KBM-7 (cell line): ENCODE measurements at places on chromosomes 16 and 17.
A peak's percentile ranks its signal among the peaks of the same experiment; 100 is the strongest.

- DNase-seq = no peak
These were observed 6.1 kb upstream of the CDK5RAP3 start for GRCh38 chr17:47964856-47965255.

GRCh38 chr16:24156777-24157176, 99.4 kb upstream of the CACNG3 start:
- DNase-seq = no peak

DNA sequence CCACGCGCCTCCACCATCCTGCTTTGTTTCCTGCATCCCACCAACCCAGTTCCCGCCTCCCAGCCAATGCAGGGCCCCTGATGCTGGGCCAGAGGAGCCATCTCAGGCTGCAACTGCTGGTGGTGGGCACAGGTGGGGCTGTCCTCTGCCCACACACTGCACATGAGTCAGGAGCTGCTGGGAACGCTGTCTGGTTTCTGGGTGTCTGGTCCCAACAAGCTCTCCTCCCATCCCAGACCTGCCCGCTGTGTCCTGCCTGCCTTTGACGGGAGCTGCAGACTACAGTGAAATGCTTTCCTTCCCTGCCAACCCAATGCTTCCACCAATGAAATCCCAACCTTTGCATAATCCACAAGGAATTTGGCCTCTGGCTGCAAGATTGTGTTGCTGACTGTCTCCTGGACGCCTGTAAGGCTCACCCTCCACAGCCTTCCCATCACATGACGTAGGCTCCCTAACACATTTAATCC, 98.9 kb downstream of the N4BP1 start:
- DNase-seq = no peak

GRCh38 chr16:88522276-88522949, 47.8 kb upstream of the ZC3H18 start:
- no peak for DNase-seq

GRCh38 chr17:42291129-42291528, 2.8 kb downstream of the STAT5A start:
- DNase-seq = no peak

DNA sequence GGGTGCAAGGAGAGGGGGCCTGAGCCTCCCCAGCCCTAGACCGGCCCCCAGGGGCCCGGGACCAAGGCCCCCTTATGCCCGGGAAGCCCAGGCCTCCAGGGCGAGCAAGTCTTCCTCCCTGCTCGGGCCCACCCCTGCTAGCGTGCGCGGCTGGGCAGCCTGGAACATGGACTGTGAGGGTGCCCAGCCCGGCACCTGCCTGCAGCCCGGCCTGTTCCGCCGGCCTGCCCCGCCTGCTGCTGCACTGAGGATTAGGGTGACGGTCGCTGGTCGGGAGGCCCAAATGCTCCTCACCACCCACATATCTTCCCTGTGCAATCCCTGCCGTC, 6.0 kb downstream of the HS3ST6 start:
- DNase-seq = no peak

DNA sequence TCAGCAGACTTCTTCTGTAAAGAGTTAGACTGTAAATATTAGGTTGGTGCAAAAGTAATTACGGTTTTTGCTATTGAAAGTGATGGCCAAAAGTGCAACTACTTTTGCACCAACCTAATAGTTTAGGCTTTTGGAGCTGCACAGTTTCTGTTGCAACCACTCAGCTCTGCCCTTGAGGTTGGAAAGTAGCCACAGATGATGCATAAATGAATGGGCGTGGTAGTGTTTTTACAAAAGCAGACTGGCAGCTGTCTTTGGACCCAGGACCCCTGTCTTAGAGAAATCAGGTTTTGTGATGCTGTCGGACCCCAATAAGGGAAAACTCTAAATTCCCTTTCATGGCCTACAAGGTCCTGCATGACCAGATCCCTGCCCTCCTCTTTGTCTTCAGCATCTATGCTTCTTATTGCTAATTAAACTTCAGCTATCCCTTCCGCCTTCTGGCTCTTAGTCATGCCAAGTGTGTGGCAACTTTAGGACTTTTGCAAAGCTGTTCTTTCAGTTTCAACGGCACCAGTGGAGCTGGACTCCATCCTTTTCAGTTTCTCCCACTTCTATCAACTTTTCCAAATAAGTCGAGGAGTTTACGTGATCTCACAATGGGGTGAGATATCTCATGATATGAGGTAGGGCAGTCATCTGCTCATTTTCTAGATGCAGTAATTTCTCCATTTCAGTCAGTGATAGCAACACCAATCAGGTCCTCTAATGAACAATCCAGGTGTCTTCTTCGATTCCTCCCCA, 232.3 kb downstream of the XYLT1 start:
- DNase-seq = no peak

DNA sequence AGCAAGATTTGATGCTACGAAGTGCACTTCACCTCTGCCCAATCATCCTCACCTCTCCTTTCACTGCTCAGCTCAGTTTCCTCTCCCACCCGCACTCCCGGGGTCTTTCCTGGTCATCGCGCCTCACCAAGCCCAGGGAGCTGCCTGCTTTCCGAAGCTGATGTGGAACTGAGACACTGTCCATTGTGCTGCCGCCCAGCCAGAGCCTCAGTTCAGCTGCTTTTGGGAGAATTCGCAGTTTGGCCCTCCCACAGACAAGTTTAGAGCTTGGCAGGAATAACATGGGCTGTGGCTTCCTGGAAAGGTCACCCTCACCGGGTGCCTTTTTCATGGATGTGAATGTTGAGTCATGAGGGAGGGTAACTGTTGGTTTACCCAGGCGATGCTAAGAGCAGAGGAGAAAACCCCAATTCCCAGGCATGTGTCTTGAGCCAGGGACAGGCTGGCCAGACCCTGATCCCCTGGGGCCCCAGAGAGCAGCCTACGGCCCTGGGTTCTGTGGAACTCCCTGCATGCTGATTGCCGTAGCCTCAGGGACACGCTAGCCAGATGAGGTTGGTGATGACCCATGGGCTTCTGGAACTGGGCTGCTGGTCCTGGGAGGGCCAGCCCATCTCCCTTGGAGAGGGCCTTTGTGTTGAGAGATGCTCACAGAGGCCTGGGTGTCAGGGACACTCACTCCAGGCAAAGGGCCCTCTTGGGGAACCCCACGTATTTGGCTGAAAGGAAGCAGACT, 1687.5 kb downstream of the TP53TG3F start:
- DNase-seq = no peak

GRCh38 chr16:75695708-75696107, 5.6 kb downstream of the DUXB start:
- peak; percentile 5 for DNase-seq

DNA sequence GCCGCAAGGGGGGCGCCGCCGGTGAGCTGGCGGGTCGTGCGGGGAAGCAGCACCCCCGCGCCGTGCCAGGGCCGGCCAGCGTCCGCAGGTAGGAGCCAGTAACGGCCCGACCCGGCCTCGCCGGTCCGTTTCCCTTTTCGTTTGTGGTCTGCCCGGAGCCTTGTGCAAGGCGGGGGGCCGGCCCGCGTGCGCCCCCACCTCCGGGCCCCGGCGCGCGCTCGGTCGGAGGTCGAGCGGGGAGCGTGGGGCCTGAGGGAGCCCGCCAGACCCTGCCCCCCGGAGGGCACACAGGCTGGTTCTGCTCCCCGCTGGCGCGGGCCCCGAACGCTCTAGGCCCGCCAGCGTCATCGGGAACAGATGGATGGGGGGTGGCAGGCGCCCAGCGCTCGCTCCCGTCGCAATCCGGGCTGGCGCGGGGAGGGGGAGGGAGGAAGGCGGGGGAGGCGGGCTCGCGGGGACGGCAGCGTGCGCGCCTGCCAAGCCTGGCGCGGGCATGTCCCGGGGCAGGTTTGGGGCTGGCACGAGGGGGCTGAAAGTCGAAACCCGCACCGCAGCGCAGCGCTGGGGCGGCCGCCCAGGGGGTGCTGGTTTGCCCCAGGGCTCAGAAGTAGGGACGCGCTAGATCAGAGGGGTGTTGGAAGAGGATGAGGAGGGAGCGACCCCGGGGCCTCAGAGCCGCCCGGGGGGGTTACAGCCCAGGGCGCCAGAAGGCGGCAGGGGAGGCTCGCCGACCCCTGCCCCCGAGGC, 1.5 kb upstream of the GSE1 start:
- peak; percentile 72 for DNase-seq

GRCh38 chr16:24525970-24526559, 13.3 kb upstream of the RBBP6 start:
- DNase-seq = no peak

- DNase-seq = no peak
These were observed 86.5 kb downstream of the MYH13 start for GRCh38 chr17:10286324-10286723.

DNA sequence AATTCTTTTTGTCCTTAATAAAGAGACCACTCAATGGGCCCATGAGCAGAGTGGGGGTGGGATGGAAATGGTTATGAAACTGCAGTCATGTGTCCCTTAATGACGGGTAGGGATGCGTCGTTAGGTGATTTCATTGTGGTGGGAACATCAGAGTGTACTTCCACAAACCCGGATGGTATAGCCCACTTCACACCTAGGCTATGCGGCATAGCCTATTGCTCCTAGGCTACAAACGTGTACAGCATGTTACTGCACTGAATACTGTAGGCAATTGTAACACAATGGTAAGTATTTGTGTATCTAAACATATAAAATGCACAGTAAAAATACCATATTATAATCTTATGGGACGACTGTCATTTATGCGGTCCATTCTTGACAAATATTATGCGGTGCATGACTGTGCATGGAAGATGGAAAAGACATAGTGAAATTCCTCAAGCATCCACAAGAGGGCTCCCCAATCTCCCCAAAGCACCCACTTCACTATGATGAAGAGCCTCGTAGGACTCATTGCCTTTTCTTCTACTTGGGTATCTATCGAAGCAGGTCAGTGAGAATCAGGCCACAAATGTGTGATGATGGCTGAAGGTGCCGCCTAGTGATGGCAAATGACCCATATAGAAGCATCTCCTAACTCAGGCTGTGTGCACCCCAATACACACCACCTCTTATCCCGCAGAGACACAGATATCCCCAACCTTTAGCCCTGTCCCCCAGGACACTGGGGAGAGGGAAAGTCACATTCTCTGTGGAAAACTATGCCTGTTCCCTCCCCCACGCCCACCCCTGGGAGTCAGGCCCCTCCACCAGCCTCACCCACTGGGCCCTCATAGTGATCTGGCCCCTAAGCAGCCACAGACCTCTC, 43.5 kb downstream of the TBX21 start:
- DNase-seq = peak; percentile 79

GRCh38 chr17:55961386-55961785, 191.9 kb upstream of the ANKFN1 start:
- DNase-seq = no peak

DNA sequence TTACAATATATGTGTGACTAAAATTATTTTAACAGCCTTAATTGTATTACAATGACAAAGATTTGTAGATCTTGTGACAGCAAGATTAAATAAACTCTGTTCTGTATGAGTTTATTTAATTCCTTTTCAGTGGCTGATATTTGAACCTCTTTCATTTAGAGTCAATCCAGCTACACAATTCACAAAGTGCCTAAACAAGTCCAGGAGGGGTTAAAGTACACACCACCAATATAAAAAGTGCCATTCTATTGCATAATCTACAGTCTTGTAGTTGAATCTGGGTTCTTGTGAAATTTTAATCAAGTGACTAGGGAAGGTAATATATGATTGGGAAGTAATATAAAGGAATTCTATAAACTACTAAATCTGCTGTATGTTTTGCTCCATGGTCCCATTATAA, 3.9 kb upstream of the NFAT5 start:
- DNase-seq = no peak

- peak; percentile 19 for DNase-seq
These were observed 10.7 kb downstream of the UTP4 start for GRCh38 chr16:69143116-69143515.

- DNase-seq = no peak
These were observed 2.3 kb downstream of the ANKFY1 start for GRCh38 chr17:4261452-4261851.

DNA sequence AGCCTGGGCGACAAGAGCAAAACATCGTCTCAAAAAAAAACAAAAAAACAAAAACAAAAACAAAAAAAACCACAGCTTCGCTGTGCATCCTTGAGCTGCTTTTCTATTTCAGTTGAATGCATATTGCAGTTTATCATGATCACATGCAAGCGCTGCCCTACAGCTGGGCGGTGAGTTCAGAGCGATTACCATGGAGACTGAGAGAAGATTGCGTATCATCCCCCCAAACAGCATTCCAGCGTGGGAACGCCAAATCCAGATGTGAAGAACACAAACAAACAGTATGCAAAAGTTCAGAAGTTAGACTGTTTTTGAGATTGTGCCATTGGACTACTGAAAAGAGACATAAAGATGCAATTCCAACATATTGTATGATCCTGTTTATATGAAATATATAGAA, 15.1 kb upstream of the SLC52A1 start:
- DNase-seq = no peak

- DNase-seq = no peak
These were observed 8.2 kb upstream of the CACNA1H start for GRCh38 chr16:1144476-1145382.

DNA sequence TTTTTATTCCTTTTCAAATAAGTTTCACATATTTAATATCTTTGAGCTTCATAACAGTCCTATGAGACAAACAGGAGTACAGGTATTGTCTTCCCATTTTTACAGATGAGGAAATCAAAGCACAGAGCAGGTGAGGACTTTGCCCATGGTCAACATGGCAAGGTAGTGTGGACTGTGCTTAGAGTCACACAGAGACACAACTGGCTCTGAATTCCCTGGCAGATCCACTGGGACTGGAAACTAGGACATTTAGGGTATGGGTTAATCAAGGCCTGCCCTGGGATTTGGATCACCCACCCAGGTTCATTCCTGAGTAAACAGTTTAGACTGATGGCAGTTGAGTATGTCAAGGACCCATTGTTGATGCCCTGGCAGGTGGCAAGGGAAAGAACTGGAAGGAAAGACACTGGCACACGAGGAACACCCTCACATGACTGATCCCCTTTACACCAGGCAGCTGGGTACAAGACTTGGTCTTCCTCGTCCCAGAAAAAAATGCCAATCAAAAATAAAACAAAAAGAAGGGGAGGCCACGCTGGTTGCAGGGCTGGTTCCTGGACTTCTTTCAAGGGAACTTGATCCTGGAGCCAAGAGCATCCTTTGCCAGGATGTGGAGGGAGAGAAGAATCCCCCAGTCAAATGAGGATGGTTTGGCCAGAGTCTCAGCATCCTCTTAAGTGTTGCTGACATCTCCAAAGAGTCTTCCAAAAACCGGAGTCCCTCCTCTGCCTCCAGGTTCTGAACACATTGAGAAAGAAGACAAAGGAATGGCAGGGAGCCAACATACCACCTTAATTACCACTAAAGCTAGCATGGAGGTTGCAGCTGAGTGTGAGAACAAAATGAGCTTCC, 34.9 kb downstream of the CHD9 start:
- no peak for DNase-seq

- no peak for DNase-seq
These were observed 128.5 kb downstream of the MRTFB start for GRCh38 chr16:14199624-14200023.

GRCh38 chr17:45221081-45222013, at the start of gene FMNL1:
Gene FMNL1 (plus strand): TSS chr17:45221885. CDS start chr17:45222125, 240 bp downstream.
- peak; percentile 75 for DNase-seq
